GM04503 (cell line): ENCODE measurements at places on chromosomes 2 and 18.

DNA sequence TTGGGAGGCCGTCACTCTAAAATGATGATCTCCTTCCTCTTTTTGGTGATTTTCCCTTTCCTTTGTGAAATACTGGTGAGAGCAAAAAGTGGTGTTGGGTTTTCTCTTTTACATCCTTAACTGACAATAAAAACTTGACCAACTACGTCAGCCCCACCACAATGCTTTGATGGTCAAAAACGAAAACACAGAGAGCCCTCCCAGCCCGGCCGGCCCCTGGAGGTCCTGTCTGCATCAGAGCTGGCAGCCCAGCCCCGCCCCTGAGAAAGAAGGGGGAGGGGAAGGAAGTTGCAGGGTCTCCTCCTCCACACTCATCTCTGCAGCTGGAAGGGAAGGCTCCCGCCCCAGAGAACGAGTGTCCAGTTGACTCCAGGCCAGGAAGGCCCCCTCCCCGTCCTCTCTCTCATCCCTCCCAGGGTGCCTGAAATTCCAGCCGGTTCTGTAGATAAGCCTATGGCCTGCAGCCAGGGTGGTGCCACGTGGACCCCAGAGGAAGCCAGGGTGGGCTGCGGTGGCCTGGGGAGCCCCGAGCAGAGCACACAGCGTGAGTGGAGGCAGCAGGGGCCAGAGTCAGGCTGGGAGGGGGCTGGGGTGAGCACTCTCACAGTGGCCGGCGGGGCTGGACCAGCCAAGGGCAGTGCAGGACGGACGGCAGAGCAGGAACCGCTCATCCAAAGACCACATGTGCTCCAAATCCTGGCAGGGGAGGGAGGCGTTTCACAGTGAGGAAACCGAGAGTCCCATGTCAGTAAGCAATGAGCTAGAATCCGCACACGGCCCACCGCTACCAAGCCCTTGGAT lies 19.8 kb downstream of the BIN1 start:
- DNase-seq: no peak

DNA sequence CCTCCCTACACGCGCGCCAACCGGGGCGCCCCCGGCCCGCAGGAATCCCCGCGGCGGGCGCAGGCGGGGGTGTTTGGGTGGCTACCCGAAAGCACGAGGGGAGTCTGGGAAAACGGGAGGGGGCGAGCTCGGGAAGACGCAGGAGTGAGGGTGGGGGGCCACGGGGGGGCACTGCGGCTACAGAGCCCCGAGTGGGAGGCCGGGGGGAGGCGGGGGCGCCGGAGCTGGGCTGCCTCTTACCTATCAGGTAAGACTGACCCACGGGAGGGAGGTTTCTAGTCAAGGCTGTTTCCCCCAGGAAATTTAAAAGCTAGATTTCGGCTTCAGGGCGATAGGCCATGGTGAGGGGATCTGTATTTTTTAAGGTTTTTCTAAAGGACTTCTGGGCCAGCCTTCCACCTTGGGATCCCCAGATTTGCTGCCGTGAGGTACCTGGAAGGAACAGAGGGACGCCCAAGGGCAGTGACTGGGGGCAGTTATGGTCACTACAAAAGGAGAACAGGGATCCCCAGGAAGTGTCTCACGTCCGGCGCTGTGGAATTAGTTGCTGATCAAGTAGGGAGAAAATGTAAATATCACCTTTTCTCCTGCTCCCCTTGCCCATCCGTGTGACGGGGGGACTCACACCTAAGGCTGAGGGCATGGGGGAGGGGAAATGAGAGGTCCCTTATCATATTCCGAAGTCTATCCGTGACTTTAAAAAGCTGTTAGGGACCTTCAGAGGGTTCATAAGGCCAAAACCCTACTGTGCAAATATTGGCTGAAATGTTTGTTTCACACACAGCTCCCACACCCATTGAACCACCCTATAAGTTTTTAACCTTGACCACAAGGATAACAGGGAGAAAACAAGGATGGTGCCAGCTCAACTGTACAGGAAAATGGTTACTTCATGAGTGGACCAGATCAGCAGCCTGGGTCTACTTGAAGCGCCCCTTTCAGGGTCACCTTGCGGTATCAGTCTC lies 638 bp upstream of the IRS1 start:
- DNase-seq: no peak

GRCh38 chr2:136116151-136116812 lies 1.7 kb downstream of the CXCR4 start:
- no peak for DNase-seq

GRCh38 chr18:61993831-61994230 lies 101.0 kb upstream of the RNF152 start:
- no peak for DNase-seq

DNA sequence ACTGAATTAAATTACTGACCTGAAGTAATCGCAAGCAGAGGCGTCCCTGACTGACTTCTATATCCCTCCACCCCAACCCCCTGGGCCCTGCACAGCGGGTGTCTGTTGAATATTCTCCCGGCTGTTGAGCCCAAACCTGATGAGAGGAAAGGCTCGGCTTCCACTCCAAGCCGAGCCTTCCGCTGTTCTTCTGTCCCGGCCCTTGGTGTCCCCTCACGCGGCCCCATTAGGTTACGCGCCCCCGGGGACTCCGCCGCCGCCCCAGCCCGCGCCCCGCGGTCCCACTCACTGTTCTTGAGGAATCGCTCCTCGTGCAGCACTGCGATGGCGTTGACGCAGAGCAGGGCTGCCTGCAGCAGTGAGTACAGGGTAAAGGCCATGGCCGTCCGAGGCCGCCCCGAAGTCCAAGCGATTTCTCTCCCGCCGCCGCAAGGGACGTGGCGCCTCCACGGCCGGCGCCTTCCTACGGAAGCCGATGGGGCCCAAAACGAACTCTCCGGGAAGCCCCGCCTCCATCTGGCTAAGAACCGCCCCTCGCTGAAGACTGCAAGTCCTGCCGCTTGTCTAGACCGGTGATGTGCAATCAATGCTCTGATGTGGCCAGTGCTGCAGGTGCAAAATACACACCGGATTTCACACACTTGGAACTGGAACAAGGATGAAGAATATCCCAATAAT lies at the start of gene IER3IP1:
TSS of gene IER3IP1 (minus strand) at position 467 of the 678 bp plus-strand sequence. CDS start at position 380, 87 bp downstream.
- DNase-seq: peak; percentile 33

DNA sequence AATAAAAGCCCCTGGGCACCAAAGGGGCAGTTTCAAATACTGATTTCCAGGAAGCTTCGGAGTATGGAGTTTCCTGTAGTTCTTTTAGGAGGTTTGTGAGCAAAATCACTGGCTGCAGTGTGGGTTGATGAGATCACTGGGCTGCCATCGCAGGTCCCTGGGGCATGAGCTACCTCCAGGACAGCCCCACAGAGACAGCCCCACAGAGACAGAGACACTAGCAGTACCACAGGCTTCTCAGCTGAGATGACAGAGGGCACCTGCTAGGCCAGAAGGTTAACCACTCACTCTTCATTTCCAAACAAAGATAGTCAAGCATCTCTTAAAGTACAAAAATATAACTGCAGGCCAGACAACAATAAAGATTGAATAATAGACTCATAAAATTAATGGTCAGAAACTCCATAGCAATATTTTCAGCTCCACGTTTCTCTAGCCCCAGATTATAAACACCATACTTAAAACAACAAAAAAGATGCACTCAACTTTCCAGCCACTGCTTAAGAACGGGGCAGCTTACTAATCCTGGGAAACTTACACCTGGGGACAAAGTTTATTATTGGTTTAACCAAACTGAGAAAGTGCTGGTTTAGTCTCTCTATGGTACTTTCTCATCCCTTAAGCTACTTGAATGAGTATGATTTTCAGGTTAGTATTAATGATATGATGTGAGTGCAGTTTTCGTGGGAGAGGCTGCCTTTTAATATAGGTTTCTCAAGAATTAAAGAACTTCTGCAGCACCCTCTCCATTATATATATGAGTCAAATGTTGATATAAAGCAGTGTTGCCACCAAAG lies 11.6 kb downstream of the AFF3 start:
- DNase-seq: no peak

DNA sequence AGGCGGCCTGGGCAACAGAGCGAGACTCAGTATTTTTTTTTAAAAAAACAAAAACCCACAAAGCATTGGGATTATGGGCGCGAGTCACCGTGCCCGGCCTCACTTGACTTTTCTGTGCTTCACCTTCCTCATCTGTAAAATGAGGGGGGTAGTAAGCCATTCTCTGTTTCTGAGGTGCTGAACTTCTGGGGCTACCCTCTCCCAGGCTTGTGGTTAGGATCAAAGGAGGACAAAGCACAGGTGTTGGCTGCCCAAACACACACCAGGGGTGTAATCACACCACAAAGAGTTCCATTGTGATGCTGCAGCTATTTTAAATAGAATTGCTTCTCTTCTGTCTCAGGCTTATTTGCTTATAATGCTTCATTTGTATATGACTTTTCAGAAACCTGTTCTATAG lies 35.8 kb upstream of the INHBB start:
- DNase-seq: no peak

DNA sequence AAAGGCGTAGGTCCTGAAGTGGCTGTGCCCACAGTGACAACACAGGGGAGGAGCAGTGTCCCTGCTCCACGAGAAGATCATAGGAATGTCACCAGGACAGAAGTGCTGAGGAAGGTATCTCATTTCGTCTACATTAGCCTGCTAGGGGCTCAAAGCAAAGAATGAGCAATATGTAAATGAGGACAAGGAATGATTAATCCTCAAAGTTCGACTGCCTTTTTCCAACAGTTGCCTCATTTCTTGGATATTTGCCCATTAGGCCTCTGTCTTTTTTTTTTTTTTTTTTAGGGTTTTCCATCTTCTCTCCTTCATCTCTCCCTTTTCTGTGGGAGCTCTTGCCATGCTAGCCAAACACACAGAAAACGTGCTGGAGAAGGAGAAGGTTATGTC lies 105.2 kb upstream of the ARHGAP28 start:
- no peak for DNase-seq

GRCh38 chr2:77322431-77322830 lies 199.7 kb downstream of the LRRTM4 start:
- DNase-seq: no peak

- DNase-seq: peak; percentile 40
Observed at GRCh38 chr2:67846370-67847070, 216.3 kb downstream of the C1D start.

- no peak for DNase-seq
Observed at GRCh38 chr2:205565142-205565522, 117.2 kb upstream of the NRP2 start.

GRCh38 chr2:132669908-132670495 lies at the start of gene LYPD1:
LYPD1 (minus strand) TSS chr2:132670205; CDS start chr2:132669932, 273 bp downstream.
- no peak for DNase-seq

DNA sequence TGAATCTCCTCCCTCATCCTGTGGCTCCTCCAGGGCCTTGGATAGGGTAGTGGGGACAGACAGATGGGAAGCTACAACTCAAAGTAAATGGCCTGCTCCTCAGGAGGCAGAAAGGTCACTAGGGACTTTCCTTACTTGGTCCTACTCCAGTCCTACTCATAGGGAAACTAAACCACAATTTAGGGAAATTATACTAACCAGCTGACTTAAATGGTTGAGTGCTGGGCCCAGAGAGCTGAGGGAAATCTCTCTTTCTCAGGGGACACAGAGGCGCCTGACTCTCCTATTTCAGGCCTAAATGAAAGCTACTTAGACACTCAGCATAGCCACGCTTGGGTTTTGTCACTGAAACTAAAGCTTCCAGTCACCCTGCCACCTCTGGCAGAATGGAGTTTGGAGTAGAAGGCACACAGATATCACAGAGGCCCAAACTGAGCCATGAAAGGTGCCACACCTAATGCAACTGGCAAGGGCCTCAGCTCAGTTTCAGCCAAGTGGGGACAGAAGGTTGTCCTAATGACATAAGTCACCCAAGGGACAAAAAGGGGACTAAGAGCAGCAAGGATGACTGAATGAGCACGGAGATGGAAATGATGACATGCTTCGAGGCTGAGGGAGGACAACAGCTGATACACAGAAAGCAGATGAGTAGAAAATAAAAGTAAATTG lies 24.0 kb downstream of the CERKL start:
- DNase-seq: no peak

GRCh38 chr2:85066006-85066740 lies 67.0 kb upstream of the TCF7L1 start:
- no peak for DNase-seq

- no peak for DNase-seq
Observed at GRCh38 chr2:25229279-25230197, 61.2 kb upstream of the POMC start.

DNA sequence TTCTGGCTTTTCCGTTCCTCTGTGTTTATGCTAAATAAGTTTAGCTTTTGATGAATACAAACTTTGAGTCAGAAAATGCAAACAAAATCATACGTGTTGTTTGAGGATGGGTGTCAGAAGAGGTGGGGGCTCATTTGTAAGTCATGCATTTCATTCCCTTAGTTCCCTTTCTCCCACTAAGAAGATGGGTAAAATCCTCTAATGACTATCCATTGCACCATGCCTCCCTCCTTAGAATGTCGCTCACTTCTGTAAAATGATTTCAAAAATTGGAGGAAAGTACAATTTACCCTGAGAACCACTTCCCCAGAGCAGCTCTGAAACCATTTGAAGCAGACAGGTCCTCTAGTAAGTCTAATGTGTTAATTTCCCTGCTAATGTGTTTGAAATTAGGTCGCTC lies 629.6 kb upstream of the VRK2 start:
- no peak for DNase-seq

DNA sequence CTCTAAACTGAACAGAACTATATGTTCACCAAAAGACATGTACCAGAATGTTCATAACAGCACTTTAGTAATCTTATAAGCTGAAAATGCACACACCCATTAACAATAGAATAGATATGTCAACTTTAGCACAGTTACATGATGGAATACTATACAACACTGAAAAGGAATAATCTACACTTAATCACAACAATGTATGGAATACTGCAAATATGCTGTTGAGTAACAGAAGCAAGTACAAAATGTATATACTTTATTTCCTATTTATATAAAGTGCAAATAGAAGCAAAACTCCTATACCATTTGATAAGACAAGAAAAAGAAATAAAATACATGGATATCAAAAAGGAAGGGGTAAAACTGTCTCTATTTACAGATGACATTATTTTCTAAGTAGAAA lies 352.8 kb downstream of the NCKAP5 start:
- DNase-seq: no peak

GRCh38 chr2:148565272-148565894 lies 79.2 kb upstream of the EPC2 start:
- no peak for DNase-seq

- DNase-seq: no peak
Observed at GRCh38 chr2:146295080-146295670, 1549.7 kb upstream of the ACVR2A start.

GRCh38 chr2:29159125-29159524 lies 43.9 kb downstream of the CLIP4 start:
- DNase-seq: no peak

GRCh38 chr2:151380580-151381235 lies 23.3 kb downstream of the TNFAIP6 start:
- no peak for DNase-seq

- DNase-seq: no peak
Observed at GRCh38 chr2:177550264-177551200, 158.0 kb downstream of the AGPS start.

- no peak for DNase-seq
Observed at GRCh38 chr18:35244671-35245070, 3.8 kb downstream of the ZNF397 start.

DNA sequence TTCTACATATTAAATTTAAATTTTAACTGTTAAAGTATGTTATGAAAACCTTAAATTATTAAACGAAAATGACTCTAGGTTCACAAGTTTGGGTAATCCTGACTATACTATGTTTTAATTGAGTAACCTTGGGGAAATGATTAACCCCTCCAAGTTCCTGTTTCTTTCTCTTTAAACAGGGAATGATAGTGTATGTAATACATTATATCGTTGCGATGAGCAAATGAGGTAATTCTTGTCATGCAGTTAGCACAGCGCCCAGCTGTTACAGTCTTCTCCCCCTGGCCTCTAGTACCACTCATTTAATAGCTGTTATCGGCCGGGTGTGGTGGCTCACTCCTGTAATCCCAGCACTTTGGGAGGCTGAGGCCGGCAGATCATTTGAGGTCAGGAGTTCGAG lies 80.4 kb downstream of the MTA3 start:
- DNase-seq: no peak
